ENCODE measurements at places on chromosomes 2 and 18. TPM values are rescaled to one million over a fixed set of nuclear protein-coding genes. Genes with fewer than 3 reads are reported as not detected.

Gene SOWAHC
- total RNA-seq: 2.5 TPM

- DNase-seq: no peak
These were observed 27.9 kb downstream of the FABP1 start for GRCh38 chr2:88099798-88100488.

DNA sequence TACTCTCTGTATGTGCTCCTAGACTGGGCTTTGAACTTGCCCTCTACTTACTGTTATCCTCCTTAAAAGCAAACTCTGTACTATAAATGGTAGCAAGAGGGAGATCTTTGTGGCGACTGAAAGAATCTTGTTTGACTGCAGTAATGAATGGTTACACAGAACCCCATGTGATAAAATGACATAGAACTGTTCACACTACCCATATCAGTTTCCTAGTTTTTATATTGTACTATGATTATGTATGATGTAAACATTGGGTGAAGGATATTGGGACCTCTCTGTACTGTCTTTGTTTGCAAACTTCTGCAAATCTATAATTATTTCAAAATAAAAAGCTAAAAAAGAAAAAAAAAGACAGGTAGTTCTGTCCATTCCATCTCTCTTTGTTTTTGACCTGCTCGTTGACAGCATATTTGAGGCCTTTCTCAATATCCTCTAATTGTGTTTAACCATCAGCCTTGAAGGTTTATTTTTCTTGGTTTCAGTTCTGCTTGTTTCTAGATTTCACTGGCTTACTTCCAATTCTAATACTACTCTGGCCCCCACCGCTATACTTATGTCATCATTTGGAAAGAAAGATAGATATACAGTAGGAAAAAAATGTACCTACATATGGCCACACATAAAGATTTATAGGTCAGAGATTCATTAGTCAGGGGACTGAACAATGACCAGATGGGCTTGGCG lies 79.2 kb upstream of the MYO3B start:
- DNase-seq: no peak

GRCh38 chr2:115443539-115444185 lies 1001.2 kb downstream of the DPP10 start:
- no peak for DNase-seq

DNA sequence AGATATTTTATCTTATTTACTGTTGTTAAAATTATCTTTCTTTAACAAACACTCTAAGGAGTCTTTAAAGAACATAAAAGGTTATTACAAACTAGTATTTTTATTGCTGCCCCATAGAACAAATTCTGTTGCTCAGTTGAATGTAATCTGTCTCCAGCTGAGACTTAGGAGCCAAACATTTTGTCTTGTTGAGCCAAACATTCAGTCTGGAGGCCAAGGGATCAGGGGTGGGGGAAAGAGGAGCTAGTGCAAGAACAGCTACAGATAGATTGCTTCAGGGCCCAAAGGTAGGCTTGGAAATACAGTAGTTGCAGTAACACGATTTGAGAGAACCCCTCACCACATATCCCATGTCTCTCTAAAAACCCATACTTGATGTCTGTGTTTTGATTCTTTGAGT lies 51.2 kb downstream of the TPGS2 start:
- no peak for DNase-seq

Gene IL1F10
- total RNA-seq: not detected

DNA sequence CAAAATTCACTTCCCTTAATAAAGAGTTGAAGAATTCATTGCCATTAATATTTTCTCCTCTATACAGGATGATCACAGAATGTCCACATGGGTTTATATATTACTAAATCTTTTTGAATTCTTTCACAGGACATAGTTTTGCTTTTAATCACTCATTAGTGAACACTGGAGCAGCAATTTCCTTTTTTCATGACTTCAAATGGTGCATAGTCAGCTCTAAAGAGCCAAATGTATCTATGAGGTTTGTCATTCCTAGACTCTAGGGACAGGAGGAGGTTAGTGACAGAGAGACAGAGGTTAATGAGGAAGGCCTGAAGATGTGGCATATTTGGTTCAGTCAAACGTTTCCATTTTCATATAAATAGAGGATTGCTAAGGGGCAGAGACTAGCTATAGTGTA lies 111.8 kb downstream of the FSHR start:
- DNase-seq: no peak
